ENCODE measurements at places on chromosomes 2 and 18.

DNA sequence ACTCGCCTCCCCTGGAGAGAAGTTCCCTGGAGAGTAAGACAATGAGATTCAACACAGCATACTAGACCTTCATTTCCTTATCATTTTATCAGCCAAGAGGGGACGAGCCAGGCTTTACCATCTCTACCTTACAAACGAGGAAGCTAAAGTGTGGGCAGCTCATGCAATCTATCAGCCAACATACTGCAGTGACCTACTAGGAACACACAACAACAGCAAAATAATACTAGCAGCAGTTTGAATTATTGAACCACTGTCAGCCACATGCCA, 60.0 kb upstream of the TEX51 start:
- DNase-seq, result no peak

- no peak for DNase-seq
Measured at GRCh38 chr2:202064171-202064880, 8.7 kb upstream of the KIAA2012 start.

GRCh38 chr2:126963390-126963789, 64.7 kb downstream of the TEX51 start:
- no peak for DNase-seq

DNA sequence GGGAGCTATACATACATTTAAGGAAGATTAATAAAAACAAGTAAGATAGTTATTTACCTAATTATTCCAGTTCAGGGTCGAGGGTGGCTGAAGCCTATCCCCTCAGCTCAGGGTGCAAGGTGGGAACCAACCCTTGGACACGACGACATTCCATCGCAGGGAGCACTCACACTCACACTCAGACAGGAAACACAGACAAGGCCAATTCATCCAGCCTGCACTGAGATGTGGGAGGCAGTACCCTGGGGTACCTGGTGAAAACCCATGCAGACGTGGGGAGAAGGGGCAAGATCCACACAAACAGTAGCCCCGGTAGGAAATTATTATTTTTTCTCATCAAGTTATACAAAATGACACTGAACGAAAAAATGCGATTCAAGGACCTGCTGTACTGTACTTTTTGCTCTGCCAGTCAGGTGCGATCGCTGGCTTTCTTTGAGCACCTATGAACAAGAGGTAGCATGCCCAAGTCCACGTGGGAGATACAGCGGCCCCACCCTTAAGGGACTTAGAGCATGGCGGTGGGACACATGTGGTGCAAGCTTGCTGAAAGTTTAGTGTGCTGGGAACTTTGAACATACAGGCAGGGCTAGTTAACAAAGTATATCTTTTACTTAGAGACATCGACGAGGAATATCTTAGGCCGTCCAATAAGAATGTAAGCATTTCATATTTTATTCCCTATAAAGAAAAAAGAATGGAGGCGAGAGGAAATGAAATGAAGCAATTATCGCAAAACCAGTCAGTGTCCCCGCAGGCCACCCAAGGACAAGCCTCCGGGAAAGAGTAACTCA, 624 bp downstream of the METTL8 start:
- DNase-seq, result no peak

- DNase-seq, result no peak
Measured at GRCh38 chr2:3547915-3548314, 10.2 kb downstream of the RNASEH1 start.

- no peak for DNase-seq
Measured at GRCh38 chr2:60746318-60746717, 9.8 kb upstream of the PAPOLG start.

- DNase-seq, result no peak
Measured at GRCh38 chr18:30359521-30359920, 683.0 kb downstream of the DSC3 start.

DNA sequence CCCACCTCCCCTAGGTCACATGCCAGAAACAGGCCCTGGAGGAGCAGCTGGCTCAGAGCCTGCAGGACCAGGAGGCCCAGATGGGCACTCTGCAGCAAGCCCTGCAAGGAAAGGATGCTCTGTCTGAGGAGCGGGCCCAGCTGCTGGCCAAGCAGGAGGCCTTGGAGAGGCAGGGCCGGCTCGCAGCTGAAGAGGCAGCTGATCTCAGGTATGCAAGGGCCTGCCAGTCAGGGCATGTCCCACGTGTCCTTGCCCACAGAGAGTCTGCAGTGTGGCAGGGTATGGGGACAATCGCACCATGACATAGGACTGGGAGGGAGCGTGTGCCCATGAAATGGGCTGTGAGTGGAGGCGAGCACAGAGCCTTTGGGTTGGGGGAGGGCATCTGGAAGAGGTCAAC, 39.9 kb downstream of the CROCC2 start:
- DNase-seq, result no peak

- DNase-seq, result no peak
Measured at GRCh38 chr2:29013057-29013780, 32.1 kb downstream of the TOGARAM2 start.

DNA sequence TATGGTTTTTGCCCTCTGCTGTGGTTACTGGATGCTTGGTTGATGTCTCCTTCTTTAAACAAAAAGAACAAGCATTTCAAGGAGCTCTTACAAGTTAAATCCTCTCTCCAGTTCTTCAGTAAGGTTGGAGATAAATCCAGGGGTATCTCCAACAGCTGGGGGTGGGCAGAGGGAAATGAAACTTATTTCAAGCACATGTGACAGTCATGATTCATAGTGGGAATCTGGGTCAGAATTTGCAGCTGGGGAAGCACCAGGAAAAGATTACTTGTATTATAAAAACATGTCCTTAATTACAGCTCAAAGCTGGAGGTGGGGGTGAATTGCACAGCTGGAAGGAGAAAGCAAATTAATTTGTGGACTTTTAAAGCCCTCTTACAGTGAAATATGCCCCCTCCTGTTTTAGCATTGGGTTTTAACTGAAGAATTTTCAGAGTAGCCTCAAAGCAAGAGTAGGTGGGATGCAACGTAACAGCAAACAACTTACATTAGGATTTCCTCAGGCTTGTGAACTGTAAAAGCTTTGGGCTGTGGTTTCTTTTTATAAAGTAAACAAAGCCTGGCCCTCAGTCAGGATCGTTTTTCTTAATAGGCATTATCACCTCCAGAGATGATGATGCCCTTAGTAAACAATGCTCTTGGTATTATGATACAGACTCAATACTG, 596.4 kb downstream of the NYAP2 start:
- no peak for DNase-seq

GRCh38 chr2:190713471-190713870, 64.6 kb downstream of the NAB1 start:
- DNase-seq, result no peak

- DNase-seq, result no peak
Measured at GRCh38 chr2:168639441-168639898, 163.0 kb upstream of the NOSTRIN start.

- no peak for DNase-seq
Measured at GRCh38 chr2:22360735-22361374, 1024.1 kb upstream of the KLHL29 start.

- no peak for DNase-seq
Measured at GRCh38 chr2:128689971-128690370, 371.3 kb upstream of the HS6ST1 start.

DNA sequence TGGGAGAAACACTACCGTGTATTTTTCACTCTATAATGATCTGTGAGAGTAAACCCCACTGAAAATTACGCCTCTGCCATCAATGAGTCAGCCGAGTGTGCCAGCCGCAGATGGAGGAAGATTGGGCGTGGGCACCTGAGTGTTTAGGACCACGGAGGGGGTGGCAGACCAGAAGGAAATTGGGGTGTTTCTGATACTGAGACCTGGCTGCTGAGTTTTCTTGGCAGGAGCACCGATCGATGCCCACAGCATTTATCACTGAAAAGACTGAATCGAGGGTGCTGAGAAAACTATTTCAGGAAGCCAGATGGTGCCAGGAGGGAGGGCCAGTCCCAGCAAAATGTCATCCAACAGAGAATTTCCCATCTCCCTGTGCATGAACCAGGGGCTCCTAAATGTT, 91.9 kb upstream of the TPO start:
- no peak for DNase-seq

Measured in cerebellar nuclear complex (tissue), 1 donor.